ENCODE measurements at places on chromosomes 4 and X.

DNA sequence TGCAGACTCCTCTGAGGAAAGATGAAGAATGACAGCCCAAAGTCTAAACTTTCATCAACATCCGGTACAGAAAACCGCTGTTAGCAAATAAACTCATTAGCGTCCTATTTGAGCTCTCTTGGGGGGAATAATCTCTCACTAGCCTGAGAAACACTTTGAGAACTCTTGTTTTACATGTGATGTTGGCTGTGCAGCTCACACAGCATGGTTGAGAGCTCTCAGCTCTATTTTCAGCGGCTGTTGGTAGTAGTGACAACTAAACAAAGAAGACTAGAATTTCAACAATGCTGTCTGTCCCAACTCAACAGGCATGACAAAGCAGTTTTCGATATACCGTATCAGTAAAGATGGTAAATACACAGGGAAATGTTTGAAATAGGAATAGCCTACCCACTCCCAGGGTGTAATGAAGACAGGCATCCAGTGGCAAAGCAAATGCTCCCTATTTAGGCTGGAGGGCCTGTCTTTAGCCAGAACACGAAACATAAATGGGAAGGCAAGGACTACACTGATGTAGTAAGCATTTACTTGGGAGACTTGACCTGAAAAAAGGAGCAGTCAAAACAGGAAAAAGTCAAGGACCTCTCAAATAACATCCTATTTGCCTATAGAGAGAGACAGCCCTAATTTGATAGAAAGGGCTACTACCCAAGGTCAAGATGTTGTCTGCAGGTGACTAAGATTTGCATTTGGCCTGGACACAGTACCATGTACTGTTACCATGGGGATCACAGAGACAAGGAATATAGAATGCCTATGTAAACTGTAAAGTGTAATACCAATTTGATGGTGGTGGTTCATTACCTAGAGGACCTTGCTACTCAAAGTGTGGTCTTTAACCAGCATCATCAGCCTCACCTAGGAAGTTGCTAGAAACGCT lies 60.4 kb downstream of the PPEF2 start:
- no peak for DNase-seq

- no peak for DNase-seq
Observed at GRCh38 chrX:22159071-22159470, 113.6 kb upstream of the CBLL2 start.

GRCh38 chrX:34943235-34943634 lies 639 bp downstream of the FAM47B start:
- DNase-seq = no peak

GRCh38 chrX:135264206-135264605 lies 12.3 kb downstream of the ETDA start:
- no peak for DNase-seq

GRCh38 chr4:36609661-36610060 lies 328.2 kb downstream of the DTHD1 start:
- DNase-seq = no peak

GRCh38 chr4:164287173-164287572 lies 466.8 kb upstream of the SMIM31 start:
- no peak for DNase-seq

GRCh38 chr4:172163215-172163614 lies 350.0 kb downstream of the GALNTL6 start:
- no peak for DNase-seq

- DNase-seq = no peak
Observed at GRCh38 chr4:37615059-37615719, 71.0 kb downstream of the RELL1 start.

- DNase-seq = no peak
Observed at GRCh38 chrX:16114611-16115010, 8.8 kb upstream of the GRPR start.

DNA sequence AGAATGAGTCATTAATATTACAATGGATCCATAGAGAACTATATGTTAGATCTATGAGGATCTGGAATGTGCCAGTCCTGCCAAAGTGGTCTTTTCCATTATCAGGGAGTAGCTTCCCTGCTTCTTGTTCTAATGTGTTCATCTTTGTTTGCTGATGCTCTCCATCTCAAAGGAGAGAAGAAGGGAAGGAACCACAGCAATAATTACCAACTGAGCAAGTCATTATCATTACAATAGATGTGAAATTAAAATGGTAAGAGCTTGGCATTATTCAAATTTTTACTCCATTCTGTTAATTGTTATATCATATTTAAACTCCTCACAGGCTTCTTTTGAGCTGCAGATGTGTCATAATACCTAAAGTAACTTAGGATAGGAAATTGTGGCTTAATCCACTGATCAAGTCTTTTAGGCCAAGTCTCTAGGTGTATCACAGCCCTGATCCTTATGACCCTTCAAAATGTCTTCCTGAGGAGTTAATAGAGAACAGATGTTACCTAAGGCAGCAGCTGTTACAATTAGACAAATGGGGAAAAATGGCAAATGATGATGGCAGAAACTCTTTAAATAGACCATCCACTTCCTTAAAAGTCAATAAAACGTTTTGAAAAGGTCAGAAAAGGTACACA lies 1492.7 kb upstream of the IGFBP7 start:
- no peak for DNase-seq

- DNase-seq = no peak
Observed at GRCh38 chr4:152590179-152591031, 54.5 kb upstream of the FBXW7 start.

- no peak for DNase-seq
Observed at GRCh38 chrX:123993326-123993725, 31.8 kb downstream of the STAG2 start.

- DNase-seq = no peak
Observed at GRCh38 chr4:130705023-130705422, 1609.1 kb downstream of the C4orf33 start.

DNA sequence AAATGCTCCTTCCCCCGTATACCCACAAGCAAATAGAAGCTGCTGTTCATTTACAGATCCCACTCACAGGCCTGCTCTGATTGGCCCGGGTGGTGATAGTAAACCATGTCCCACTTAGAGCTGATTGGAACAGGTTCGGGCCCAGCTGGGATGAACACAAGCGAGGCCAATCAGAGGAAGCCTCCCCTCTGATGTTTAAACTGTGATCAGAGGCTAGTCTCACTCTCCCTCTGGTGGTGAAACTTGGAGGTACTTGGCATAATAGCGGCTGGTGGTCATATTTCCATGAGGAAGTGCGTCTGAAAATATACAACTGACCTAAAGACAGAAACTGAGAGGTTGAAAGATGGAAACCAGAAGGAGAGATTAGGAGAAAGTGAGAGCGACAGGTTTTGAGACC lies 51.5 kb upstream of the TRPC3 start:
- no peak for DNase-seq

DNA sequence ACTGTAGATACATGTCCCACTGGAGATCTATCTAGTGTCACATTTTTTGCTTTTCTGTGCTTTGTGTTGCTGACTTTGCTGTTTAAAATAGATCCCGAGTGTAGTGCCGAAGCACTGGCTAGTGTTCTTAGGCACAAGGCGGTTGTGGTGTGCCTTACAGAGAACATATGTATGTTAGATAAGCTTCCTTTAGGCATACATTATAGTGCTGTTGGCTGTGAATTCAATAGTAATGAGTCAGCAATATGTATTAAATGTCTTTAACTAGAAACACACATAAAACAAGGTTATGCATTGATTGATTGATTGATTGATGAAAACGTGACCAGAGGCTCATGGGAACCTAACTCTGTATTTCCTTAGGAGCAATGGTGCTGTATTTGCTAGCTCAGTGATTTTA lies 56.2 kb downstream of the COX7B2 start:
- no peak for DNase-seq

DNA sequence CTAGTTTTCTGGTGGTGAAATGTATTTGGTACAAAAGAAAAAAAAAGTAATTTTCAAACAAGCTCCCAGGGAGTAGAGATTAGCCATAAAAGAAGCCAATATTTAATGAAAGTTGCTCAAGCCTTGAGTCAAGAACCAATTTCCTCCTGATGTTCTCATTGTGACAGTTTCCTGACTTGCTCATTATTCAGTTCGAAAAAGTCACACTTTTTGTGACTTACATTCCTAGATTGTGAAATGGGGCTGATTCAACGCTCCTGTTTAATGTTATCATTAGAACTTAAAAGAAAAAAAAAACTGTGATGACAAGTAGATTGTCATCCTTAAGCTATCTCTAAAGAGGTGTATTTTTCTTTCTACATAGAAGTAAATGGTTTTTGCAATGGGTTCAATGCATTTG lies 122.6 kb upstream of the BMPR1B start:
- DNase-seq = no peak

- DNase-seq = no peak
Observed at GRCh38 chr4:156942991-156943390, 28.6 kb downstream of the PDGFC start.

- DNase-seq = no peak
Observed at GRCh38 chr4:53508446-53508845, 82.8 kb downstream of the LNX1 start.

Measured in activated T-helper 1 cell treated with anti-CD3 and anti-CD28 coated beads, Interleukin-2, amount 50 U/mL, for 16 hours (primary cell).